ENCODE measurements at places on chromosomes 13 and 19.

DNA sequence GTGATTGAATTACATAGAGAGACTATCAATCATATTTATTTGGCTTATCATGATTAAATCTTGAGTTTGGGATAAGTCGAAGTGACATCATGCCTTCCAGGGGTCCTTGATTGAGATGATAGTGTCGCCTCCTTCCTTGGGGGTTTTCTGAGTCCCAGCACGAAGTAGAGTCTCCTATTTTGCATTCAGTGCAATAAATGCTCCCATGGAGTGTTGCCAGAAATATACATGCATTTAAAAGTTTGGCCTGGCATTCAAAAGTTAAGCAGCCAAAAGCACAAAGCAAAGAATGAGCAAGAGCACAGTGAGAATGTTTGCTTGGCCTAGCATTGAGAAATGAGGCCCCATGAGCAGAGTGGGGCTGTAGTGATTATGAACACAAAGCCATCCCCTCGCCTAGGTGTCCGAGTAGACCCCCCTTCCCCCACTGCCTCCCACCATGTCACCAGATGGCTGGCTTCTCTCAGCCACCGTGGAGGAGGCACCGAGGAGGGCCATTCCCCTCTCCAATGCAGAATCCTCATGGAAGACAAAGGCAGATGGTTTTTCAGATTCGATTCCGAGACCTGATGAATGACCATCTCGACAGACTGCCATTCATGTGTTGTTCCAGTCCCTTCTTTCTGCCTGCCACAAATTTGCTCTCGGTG is 58.8 kb upstream of the UBL3 start:
- no peak for DNase-seq

DNA sequence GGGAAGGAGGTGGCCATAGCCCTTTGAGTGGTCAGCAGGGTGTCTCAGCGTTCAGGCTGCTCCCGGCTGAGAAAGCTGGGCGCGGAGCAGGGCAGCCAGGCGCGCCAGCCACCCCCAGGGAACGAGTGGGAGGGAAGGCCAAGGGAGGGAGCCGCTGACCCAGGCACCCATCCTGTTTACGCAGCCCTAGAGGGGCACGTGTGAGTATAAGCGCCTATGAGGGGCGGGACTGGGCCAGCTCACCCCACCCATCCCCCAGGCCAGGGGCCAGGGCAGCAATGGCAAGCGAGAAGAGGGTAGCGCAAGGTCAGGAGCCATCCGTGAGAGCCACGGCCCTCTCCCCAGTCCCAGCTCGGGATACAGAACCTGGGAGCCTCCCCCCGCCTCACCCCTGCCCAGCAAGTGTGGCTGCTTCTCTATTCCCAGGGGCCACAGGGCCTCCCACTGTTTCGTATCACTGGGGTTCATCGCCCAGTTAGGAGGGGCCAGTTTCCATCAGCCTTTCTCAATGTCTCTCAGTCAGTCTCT is 897 bp upstream of the DMKN start:
- DNase-seq: no peak

DNA sequence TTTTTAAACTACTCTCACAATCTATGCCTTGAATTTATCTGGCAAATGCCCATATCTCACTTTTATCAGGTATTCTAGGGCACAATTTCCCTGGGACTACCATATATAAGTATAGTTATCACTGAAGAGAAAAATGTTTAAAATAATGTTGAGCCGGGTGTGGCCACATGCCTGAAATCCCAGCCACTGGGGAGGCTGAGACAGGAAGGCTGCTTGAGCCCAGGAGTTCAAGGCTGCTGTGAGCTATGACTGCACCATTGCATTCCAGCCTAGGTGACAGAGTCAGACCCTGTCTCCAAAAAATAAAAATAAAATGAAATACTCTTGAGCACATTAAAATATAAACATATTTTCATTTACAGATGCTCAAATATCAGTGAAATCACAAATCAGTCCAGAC is 4.1 kb downstream of the KATNAL1 start:
- no peak for DNase-seq

DNA sequence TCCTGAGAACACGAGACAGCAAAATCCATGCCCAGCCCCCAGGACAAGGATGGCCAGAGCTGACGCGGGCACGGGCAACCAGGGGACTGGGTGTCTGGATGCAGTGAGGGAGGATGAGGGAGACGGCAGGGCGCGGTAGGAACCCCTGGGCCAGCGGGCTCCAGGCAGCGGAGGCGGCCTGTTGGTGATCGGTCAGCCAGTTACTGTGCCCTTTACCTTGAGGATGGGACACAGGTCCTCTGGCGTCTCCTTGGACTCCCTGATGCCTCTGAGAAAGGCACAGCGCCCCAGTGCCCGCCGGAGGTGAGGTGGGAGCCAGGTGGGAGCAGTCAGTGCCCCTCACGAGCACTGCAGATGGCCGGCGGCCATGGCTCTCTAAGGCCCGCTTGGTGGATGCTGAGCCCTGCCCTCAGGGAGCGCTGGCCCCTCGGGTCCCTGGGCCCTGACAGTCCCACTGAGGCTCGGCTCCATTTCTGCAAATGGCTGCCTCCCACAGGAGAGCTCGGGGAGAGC is 31.2 kb downstream of the C13orf46 start:
- DNase-seq: no peak

GRCh38 chr13:43407023-43407581 is 379.7 kb downstream of the ENOX1 start:
- no peak for DNase-seq

GRCh38 chr13:71474936-71475335 is 392.1 kb downstream of the DACH1 start:
- DNase-seq: no peak

DNA sequence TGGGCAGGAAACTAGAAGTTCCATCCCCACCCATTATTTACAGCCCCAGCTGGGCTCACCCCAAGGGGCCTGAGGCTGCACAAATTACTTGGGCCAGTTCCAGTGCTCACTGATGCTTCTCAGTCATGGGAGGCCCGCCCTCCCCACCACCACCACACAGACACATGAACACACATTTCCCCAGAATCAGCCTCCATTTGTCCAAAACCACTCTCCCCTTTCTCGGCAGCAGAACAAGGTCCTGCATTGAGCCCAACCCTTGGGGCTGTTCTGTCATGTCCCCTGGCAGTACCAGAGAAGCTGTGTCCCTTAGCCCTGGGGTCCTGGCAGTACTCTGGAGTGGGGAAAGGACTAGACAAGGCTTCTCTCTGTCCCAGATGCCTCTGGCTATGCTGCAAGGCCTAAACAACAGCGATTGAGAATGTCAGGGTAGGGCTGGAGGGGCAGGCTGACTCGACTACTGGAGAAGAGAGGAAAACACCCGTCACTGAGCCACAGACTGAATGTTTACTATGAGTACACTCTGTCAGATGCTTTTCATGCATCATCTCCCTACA is 21.8 kb downstream of the SAMD4B start:
- DNase-seq: no peak

DNA sequence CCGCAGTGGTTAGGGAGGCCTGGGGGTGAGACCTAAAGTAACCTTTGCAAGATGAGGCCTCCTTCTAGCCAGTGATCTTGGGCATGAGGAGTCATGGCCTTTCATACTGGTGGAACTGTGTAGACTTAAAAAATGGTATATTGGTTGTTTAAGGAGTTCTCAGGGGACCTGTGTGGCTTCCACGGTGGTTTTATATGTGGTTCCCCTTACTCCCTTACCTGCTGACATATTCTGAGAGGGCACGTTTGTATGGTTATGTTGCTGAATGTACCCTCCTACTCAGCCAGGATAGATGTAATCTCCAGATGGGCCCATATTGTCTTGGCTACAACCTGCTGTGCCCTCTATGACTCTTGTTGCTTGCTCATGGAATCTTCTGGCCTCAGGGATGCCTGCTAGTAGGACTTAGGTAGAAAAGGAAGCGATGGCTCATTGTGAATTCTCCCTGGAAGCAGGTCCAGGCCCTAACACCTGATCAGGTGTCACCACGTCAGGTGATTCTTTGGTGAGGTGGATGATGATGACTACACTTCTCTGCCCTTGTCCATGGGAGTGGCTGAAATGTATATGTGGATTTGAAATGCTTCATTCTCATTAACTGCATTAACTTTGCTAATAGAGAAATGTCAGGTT is 1.8 kb downstream of the ZNF460 start:
- no peak for DNase-seq

GRCh38 chr13:65808061-65808460 is 1422.1 kb downstream of the PCDH9 start:
- no peak for DNase-seq

DNA sequence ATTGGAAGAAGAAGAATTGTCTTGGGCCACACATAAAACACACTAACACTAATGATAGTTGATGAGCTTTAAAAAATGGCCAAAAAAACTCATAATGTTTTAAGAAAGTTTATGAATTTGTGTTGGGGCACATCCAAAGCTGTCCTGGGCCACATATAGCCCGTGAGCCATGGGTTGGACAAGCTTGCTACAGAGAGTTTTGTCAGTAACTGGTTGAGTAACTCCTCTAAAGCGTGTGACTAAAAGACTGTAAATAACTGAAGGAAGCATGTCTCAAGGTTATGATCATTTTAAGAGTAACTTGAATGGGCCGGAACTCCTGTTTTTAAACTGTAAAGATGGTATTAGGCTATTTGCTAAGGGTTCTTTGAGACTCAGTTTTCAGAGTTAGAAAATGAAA is 118.0 kb downstream of the KL start:
- no peak for DNase-seq

DNA sequence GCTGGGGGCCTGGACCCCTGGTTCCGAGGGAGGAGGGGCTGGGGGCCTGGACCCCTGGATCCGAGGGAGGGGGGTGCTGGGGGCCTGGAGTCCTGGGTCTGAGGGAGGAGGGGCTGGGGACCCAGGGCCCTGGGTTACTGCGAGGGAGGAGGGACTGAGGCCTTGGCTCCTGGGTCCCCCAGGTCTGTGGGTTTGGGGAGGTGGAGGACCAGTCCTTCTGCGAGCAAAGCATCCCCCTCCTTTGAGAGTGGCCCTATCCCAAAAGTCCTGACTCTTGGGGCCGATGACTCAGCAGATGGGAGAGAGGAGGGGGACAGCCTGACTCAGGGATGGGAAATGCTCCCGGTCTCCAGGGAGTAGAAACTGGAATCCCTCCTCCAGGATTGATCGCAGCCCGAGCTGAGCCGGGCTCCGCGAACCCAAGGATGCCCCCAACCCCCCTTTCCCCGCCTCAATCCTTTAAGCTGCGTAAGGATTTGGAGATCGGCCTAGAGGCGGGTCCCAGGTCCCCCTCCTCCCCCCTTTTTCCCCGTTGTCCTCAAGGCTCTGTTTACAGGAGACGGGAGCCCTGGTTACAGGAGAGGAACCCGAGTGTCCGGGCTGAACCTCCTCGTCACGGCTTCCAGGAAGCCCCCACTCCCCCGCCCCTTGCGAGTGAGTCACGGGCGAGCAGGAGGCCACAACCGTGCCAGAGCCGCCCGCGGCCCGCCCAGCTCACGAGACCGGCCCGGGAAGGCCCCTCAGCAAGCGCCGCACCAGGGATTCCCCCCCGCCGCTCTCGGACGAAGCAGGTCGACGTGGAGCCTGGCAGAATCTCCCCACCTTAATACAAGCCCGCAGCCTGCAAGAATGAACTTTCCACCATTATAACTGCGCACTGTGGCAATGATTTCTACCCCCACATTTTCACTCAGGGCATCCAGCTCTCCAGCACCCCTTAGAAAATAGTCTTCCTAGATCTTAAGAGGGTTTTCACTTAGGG is 3.0 kb upstream of the ZFP36 start:
- DNase-seq: peak; percentile 97

- no peak for DNase-seq
These were observed 44.5 kb upstream of the EPHX3 start for GRCh38 chr19:15276620-15277215.

- no peak for DNase-seq
These were observed 8.3 kb downstream of the COL4A1 start for GRCh38 chr13:110298505-110299282.

GRCh38 chr19:30689474-30689873 is 317.3 kb downstream of the ZNF536 start:
- DNase-seq: no peak

- DNase-seq: no peak
These were observed 9.6 kb upstream of the UBL3 start for GRCh38 chr13:29859971-29860370.

DNA sequence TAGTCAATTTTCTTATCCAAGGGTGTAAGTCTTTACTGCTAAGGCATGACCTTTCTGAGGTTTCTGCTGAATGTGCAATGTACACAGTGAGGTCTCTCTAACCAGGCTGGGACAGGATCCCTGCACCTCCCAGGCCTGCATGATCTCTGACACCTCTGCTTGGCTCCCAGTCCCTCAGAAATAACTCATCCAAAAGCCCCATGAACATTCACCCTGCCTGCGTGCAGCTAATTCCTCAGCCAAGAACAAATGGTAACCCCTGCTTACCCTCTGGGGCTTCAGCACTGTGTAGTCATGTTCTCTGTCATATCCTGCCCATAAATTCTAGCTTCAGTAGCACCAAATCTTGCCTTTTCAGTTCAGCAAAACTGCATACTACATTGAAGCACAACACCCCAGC is 1146.3 kb upstream of the MIR17HG start:
- DNase-seq: no peak

DNA sequence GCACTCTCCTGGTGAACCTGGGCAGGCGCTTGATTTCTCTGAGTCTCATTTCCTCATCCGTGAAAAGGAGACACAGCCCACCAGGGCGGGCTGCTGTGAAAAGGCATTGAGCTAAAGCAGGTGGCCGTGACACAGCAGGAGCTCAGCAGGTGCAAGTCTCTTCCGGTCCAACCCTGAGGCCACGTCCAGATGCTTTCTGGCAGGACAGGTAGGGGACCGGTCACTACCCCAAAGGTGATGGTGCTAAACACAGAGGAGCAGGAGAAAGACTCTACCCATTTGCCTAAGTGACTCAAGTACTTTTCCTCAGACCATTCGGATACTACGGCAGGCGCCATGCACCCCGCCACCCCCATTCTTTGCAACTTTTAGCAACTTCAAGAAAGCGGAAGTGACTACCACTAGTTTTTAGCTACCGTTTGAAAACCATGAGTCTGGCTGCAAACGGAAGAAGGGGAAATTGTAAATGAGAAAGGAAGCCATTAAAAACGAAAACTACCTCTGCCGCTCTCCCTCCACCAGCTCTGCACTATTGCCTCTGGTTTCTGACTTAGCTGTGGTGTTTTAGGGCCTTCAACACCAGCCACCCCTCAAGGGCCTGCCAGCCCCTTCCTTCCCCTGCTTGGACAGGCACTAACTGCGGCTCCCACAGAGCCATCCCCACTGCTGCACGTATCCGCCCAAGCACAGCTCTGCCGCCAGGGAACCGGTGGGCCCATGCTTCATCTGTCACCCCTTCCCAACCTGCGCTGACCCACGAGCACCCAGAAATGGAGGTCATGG is 4.8 kb downstream of the PPP6R1 start:
- DNase-seq: peak; percentile 61

- DNase-seq: no peak
These were observed 34.4 kb downstream of the DCLK1 start for GRCh38 chr13:36096461-36097416.

- no peak for DNase-seq
These were observed 143.8 kb upstream of the GJB6 start for GRCh38 chr13:20375871-20376270.

Measured in effector memory CD8-positive, alpha-beta T cell (primary cell).